ENCODE measurements at places on chromosomes 2 and 18. TPM values are rescaled to one million over a fixed set of nuclear protein-coding genes. Genes with fewer than 3 reads are reported as not detected.

DNA sequence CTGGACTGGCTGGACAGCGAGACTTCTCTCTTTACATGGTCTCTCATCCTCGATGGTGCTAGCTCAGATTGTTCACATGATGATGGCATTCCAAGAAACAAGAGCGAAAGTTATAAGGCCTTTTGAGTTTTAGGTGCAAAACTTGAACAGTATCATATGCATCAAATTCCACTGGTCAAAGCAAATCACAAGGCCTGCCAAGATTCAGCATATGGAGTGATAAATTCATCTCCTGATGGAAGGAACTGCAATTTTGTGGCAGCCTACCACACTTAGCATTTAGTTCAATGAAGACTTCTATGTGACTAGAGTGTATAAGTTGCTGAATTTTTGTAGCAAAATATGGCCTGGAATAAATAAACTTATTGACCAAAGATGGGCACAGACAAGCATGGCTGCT lies 194.0 kb upstream of the EPC2 start:
- DNase-seq: no peak

DNA sequence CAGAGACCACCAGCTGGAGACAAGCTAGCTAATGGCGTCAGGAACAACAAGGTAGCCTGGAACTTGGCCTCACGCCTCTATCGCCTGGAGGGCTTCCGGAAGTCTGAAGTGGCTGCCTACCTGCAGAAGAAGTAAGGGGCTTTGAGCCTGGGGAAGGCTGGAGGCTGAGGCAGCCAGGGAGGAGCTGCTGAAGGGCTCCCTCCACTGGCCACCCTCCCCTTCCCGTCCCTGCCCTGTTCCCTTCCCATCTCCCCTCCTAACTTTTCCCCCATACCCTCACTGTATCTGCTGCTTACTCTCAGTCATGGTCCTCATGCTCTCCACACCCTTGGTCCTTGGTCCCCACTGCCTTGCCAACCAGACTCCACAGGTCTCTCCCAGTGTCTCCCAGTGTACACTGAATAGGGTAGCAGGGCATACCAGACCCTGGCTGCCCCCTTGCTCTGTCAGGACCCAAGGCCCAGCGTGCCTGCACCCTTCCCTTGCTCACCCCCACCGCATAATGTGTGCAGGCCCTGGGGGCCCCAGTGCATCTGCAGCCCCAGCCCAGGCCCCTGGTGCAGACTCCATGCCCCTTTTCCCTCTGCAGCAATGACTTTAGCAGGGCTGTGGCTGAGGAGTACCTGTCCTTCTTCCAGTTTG lies 18.8 kb downstream of the PSD4 start:
- DNase-seq: no peak

- peak; percentile 13 for DNase-seq
These were observed 786 bp downstream of the POLE4 start for GRCh38 chr2:74959106-74959751.

GRCh38 chr2:239834143-239834542 lies 191.0 kb downstream of the NDUFA10 start:
- DNase-seq: no peak

- no peak for DNase-seq
These were observed 69.3 kb upstream of the FN1 start for GRCh38 chr2:215505044-215505786.

DNA sequence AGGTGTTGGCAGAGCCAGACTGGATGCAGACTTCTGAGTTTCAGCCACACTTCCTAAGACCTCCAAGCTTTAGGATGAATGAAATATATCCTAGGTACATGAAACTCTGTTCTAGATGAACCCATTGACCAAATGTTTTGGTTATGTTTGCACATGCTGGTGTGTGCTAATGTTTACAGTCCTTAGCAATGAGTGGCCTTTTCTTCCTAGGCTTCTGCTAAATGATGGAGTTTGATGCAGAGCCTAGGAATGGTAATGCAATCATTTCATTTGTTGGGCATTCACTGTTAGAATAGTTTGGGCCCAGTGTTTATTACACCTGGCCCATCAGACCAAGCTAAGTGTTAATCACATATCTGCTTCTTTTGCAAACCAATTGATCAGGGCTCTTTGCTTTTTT lies 464.7 kb downstream of the MEIS1 start:
- no peak for DNase-seq

DNA sequence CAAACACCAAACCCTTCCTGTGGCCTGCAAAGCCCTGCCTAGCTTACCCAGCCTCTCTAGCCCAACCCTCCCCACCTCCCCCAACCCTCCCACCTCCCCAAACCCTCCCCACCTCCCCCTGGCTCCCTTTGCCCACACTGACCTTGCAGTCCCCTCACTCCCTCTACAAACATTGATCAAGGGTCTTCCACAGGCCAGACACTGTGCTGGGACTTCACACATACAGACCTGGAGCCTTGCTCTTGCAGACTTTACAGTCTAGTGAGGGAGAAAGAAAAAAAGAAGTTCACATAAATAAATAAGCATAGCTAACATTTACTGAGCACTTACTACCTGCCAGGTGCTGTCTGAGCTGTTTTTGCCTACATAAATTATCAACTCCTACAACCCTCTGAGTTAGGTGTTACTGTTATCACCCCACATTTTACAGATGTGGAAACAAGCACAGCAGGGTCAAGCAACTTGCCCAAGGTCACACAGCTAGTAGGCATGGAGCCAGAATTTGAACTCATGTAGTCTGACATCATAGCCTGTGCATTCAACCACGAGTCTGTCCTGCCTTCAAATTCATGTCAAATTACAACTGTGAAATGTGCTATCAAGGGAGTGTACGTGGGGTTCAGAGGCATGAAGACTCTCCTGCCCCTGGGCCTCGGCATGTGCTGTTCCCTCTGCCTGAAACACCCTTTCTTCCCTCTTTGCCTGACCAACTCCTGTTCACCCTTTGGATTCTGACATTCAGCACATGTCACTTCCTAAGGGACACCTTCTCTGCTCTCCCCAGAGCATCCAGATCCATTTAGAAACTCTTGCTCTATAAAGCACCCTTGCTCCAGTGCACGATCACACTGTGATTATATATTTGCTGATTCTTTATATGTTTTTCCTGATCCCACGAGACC lies 209.9 kb downstream of the TNS1 start:
- DNase-seq: no peak

GRCh38 chr2:195318440-195319111 lies 338.4 kb upstream of the SLC39A10 start:
- DNase-seq: peak; percentile 47

DNA sequence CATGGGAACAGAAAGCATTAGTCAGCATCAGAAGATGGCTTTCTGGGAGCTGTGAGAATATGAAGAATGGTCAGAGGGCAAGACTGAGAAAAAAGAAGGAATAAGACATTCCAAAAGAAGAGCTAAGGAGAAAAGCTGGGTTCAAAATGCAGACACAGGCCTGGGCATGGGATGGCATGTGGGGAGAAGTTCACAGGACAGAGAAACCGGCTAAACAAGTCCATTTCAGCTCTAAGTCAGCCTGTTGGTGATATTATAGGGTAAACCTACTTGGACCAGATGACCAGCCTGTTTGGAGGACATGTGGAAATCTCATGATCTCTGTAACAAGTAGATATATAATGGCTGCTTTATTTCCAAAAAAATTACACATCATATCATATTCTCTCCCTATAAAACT lies 91.7 kb upstream of the MEIS1 start:
- DNase-seq: no peak

DNA sequence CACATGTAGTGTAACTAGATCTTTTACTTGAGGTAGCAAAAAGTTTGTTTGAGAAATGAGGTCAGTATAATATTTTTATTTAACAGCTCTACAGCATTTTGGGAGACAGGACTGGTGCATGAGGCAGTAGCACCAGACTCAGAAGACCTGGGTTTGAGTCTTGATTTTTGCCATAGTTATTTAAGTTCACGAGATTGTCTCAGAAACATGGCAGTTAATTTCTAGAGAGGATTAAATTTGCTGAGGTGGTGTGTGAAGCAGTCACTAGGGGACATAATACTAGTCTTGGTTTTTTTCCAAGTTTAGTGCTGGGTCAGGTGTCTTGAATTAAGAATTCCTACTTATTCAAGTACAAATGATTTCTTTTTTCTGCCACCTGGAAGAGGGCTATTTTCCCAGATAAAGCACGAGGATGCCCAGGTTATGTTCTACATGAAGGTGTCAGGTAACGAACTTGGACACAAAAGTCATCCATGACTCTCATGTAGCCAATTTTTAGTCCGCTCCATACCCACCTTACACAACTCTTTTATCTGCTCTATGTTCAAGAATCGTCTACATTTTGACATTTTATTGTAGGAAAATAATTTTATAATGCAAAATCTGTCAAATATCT lies 1.4 kb downstream of the MARCHF7 start:
- DNase-seq: peak; percentile 4

- no peak for DNase-seq
These were observed 602.9 kb downstream of the NYAP2 start for GRCh38 chr2:226002438-226002837.

DNA sequence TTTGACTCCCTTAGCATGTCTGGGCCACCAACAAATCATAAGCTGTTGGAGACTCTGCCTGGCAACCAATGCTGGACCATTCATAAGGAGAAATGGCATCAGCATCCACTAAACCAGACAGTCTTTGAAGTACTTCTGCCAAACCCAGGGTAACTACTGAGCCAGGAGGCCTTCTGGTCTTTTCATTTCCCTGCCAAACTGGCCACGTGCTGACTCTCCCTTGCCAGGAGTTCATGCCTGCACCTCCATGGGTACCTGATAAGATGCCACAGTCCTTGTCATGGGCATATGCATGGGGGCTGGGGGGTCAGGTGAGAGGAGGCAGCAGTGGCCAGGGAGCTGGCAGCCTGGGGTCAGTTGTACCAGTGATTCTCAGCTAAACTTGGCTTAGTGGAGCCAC lies 34.2 kb upstream of the DAPL1 start:
- DNase-seq: no peak

DNA sequence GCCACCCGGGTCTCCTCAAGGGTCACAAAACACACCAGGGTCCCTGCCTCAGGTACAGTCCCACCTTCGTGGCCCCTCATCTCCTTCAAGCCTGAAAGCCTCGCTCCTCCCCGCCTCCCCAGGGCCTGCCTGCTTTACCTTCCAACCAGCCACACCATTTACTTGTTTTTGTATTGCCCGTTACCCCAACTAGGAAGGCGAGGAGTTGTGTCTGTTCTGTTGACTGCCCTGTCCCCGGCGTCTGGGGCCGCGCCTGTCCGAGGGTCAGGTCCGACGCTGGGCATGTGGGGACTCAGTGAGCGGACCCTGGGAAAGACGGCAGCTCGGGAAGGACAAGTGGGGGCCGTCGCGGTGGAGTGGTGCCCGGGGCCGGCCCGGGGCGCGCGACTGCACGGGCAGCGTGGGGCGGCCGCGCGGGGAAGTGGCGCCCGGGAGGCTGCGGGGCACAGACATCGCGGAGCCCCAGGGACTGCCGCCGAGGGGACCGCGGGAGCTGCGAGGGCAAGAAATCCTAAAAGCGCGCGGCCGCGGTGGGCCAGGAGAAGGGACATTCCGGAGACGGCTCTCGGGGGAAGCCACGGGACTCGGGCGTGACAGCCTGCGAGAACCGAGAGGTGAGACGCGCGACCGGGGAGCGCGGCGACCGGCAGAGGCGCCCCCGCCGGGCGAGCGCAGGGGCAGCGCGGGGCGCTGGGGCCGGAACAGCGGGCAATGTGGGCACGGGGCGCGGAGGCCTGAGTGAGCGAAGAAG lies 797 bp upstream of the GRHL1 start:
- DNase-seq: no peak

DNA sequence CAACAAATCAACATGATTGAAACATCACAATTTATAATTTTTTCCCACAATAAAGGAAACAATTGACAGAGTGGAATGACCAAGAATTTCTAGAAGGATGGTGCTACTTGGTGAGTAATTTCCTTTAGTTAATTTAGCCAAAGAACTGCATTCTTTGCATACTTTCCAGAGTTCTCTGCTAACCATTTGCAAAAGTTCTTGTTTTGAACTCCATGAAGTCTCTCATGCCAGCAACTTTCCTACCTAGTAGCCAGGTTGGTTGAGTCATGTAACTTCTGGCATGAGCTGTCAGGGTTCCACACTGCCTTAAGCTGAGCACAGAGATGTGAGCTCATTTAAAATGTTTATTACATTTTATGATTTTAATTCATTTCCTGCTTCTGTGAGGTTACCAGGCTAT lies 539.6 kb downstream of the PID1 start:
- DNase-seq: no peak

DNA sequence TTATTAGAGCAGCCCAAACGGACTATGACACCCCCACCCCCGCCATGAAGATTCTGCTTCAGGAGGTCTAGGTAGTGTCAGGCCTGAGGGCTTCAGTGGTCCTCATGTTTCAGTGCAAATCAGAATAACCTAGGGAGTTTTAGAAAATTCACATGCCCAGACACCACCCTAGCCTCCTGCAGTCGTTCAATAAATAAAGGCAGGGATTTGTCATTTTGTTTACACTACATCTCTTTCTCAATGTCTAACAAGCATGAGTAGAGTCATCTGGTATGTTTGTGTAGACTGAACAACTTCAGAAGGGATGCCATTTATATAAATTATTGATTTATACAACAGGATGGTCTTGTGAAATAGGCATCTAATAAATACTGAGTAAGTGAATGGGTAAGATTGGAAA lies 112.1 kb upstream of the SERPINE2 start:
- no peak for DNase-seq

DNA sequence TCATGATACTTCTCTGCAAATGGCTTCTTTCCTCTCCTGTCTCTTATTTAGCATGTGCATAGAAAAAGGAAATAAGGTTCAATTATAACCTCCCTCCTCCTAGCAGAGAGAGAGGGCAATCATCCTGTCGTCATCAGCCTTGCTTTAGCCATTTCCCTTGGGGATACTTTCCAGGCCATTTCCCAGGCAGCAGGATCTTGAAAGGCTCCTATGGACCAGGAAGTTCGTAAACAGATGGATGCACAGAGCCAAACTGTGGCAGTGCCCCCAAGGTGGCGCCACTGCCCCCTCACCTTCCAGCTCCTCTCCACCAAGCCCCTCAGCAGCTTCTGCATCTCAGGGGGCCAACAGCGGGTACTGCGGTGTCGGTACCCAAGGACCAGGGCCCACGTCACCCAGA lies 157.4 kb downstream of the DTNA start:
- DNase-seq: no peak

DNA sequence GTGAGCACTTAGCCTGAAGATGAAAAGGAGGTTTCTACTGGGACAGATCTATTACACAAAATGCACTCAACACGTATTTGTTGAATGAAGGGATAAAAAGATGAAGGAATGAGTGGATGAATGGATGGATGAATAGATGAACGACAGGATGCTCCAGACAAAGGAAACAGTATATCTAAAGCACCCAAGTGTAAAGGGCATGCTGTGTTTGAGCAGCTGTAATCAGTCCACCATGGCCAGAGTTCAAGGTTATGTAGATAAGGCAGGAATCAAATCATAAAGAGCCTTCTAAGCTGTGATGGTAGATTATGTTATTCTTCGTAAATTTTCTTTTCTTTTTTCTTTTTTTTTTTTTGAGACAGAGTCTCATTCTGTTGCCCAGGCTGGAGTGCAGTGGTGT lies 213.8 kb upstream of the FBXO11 start:
- DNase-seq: no peak

C2orf81 gene
- total RNA-seq: 5.3 TPM

CXCR1 gene
- total RNA-seq: not detected

LIMS2 gene
- 9.0 TPM for total RNA-seq

STK39 gene
- 27.3 TPM for total RNA-seq

FZD7 gene
- total RNA-seq: 0.61 TPM

LRATD1 gene
- total RNA-seq: not detected

SKOR2 gene
- not detected for total RNA-seq

UGP2 gene
- total RNA-seq: 77.6 TPM

SERPINB4 gene
- total RNA-seq: not detected

TUBA4B gene
- not detected for total RNA-seq

All from CD4-positive, alpha-beta memory T cell (primary cell).